ENCODE measurements at places on chromosomes 12 and 14.

GRCh38 chr14:94217116-94217515 is 43.0 kb downstream of the PPP4R4 start:
- DNase-seq: no peak

- DNase-seq: no peak
Measured at GRCh38 chr14:78767436-78767835, 597.3 kb downstream of the NRXN3 start.

DNA sequence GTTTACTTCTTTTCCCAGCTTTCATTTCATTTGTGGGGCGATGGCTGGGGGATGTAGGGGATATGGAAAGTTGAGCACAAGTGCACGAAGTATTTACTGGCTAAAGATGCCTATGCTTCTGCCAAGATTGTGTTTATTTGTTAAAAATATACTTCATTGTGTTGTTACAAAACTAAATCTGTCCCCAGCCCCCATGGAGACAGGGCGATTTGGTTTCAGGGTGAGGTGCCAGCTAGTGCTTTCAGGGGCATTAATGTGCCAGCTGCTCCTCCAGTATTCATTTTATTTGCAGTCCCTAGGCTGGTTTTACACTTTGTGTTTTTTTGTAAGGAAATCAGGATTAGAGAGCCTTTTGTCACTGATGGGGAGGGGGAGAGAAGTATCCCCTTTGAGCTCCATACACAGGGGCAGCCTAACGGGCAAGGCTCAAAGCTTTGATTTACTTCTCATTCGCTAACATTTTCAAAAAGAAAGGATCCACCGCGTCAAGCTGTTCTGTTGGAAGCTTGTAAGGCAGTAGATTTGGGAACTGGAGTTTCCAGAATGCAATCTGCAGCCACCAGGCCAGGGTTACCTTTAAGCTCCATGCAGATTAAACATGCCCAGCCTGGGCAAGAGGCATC is 198.7 kb upstream of the PLEKHG7 start:
- no peak for DNase-seq

DNA sequence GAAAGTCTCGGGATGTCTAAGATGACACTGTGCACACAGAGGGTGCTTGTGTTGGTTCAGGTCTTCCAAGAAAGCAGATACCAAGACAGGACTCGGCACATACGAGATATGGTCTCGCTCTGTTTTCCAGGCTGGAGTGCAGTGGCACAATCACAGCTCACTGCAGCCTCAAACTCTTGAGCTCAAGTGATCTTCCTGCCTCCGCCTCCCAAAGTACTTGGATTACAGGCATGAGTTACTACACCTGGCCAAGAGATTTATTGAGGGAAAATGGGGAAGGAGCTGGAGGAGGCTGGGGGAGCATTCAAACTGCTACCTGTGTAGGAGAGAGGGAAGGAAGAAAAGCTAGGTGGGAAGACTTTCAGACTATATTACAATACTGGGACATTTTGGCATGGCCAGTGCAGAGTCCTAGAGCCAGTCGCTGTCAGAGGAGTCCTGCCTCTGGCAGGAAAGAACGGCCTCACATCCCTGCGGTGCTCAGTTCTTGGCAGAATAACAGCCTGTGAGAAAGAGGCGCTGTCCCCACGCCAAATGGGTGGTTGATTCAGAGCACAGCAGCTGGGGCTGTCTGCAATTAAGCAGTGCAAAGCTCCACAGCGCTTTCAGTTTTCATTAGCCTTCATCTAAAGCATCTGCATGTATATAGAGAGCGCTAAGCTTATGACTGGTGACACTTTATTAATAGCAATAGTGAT is 18.3 kb downstream of the SLC17A8 start:
- no peak for DNase-seq

GRCh38 chr12:48198672-48198971 is 4.5 kb downstream of the OR10AD1 start:
- DNase-seq: peak; percentile 14

DNA sequence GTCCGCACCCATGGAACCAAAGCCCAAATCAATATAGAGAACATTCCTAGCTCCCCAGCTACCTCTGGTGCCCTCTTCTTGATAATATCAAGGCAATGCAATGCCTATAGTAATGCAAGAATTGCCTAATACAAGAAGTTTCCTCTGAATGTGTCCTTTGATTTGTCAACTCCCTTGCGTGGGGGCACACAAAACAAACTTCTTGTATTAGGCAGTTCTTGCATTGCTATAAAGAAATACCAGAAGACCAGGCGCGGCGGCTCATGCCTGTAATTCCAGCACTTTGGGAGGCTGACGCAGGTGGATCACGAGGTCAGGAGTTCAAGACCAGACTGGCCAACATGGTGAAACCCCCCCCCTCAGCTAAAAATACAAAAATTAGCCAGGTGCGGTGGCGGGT is 10.4 kb upstream of the ITPK1 start:
- no peak for DNase-seq

- DNase-seq: no peak
Measured at GRCh38 chr14:22622255-22622654, 21.9 kb downstream of the OR6J1 start.

- no peak for DNase-seq
Measured at GRCh38 chr12:68750506-68750905, 4.5 kb downstream of the SLC35E3 start.

DNA sequence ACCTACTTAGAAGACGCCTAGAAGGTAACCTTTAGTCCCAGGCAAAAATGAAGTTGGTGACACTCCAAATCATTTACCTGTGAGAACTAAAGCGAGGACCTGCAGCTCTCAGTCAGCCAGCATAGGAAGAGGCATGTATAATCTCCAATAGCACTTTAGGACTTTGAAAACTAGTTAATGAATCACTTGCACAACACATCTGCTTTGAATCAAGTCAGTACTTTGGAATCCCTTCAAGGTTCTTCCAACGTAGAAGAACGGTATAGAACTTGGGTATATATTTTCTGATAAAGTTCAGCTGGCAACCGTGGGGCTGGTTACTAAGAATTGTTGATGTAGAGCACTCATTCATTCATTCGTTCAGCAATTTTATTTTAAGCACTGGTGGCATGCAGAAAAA is 251.9 kb downstream of the TMEM132D start:
- DNase-seq: no peak

DNA sequence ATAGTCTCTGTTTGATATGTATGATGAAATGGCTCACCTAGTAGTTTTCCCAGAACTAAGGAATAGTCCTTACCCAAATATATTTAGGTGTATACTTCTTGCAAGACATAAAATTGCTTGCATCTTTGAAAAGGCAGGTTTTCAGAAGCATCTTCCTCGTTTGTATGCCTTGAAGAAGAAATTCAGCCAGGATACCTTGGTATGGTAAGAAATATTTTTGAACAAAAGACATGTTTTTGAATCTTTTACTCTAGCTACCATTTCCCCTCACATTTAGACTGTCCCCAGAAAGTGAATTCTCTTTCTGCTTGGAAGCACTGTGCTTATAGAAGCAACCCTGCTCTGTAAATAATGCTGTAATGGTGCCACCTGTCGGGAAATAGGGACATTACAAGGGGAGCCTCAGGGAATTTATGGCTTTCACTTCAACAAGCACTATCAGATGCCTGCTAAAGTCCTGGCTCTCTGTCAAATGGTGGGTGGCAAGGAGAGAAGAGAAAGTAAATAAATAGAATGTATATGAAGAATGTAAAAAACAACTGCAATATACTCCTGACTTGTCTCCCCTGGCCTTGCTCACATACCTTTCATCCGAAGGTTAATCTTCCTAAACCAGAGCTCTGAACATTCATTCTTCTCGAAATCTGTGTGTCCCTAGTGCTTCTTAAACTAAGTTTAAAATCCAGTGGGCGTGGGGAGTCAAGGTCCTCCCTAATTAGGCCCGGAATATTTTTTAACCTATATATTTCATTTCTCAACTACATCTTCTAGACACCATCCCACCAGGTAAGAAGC is 6.1 kb downstream of the CCDC184 start:
- peak; percentile 60 for DNase-seq

DNA sequence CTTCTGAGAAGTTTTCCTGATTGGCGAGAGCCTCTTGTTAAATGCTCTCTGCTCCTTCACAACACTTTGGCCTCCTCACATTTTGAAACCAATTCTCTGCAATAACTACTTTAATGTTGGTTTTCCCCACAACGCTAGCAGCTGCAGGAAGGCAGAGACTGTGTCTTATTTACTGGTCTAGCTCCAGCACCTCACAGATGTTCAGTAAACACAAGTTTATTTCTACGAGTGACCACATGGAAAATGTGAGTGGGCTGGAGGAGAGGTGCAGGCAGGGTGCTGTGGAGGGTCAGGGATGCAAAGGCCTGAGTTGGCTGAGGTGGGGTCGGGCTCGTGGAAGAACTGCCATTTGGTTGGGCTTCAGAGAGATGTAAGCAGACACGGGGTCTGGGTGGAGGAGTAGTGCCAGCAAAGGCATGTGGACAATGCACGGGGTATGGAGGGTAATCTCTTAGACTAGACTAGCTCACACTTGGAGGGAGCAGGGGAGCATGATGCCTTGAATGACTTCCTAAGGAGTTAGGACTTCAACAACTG is 117.4 kb upstream of the RTL1 start:
- DNase-seq: no peak

DNA sequence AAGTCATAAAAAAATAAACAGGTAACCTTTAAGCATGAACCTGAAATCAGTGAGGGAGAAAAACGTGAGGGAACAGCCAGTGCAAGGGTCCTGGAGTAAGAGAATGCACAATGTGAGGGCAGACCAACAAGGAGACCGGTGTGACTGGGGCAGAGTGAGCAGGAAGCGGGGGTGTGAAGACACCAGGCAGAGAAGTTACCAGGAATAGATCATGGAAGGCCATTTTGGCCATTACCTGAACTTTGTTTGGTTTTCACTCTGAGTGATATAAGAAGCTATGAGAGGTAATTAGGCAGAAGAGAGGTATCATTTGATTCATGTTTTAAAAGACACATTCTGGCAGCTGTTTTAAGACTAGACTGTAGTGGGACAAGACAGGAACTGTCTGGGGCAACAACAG is 15.0 kb downstream of the PAH start:
- no peak for DNase-seq

- no peak for DNase-seq
Measured at GRCh38 chr14:77584809-77585208, 31.6 kb downstream of the SPTLC2 start.

DNA sequence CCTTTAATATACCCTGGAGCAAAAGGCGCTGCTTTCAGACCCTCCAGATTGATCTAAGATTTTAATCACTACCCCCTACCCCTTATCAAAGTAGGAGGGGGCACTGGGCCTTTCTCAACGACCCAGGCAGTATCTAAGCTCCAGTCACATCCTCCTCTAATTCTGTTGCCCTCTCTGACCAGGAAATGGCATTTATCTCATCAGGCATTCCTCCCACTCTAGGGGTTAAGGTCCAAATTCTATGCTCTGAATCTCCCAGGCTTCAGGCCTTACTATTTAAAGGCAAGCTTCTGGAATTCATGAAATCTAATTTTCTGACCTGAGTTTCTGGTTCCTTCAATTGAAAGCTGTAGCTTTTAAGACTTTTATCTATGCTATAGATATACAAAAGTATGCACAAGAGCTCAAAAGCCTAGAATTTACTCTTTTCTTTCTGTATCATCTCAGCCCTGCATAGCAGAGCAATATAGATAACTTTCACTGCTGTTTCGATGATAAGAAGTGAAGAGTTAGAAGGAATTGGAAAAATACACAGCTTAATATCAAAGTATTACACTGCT is 622.9 kb downstream of the RPS29 start:
- DNase-seq: no peak

- DNase-seq: no peak
Measured at GRCh38 chr14:68672609-68673285, 120.1 kb downstream of the ZFP36L1 start.

- no peak for DNase-seq
Measured at GRCh38 chr12:6987956-6988553, 17.3 kb downstream of the EMG1 start.

GRCh38 chr14:32077081-32078022 is at the start of gene ARHGAP5:
Gene ARHGAP5 (plus strand): TSS chr14:32077304. CDS start chr14:32090670, 13,366 bp downstream.
- no peak for DNase-seq

GRCh38 chr12:46546634-46547273 is 174.2 kb upstream of the SLC38A2 start:
- no peak for DNase-seq

GRCh38 chr14:74348735-74349463 is 628 bp downstream of the VRTN start:
- DNase-seq: no peak

- no peak for DNase-seq
Measured at GRCh38 chr14:23132970-23133369, 13.9 kb upstream of the CEBPE start.

- DNase-seq: no peak
Measured at GRCh38 chr14:54366736-54367735, 29.8 kb upstream of the CDKN3 start.

- DNase-seq: no peak
Measured at GRCh38 chr12:111122458-111122878, 202.1 kb upstream of the MYL2 start.

- DNase-seq: peak; percentile 33
Measured at GRCh38 chr12:121060149-121061001, 21.3 kb upstream of the OASL start.

DNA sequence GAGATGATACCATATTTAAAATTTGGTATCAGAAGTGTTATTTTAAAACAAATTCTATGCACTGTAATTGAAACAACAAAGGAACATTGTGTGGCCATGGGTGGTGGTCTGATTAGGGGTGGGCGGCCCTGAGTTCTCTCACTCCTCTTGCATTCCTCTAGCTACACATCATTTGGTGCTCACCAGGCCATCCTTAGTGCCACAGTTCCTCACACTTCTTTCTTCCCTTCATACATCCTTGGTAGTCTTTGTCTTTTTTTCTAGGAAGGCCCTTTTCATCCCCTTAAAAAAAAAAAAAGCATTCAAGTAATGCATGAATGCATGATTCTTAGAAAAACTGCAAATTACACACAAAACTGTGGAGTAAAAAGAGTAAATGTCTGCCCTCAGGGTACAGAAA is 2.4 kb upstream of the MANSC4 start:
- no peak for DNase-seq

DNA sequence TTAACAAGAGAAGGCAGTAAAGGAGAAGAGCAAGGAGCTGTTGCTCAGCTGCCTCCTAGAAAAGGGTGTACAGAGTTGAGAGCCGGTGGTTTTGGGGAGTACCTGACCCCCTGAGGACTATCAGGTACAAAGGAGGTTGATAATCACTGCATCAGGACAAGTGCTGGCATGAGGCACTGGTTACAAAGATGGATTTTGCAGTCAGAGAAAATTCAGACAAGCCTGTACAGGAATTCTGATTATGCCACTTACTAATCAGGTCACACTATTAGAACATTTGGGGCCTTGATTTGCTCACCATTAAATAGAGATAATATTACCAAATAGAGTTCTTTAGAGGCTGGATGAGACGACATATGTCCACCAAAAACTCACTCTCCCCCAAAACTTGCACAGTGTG is 450.9 kb upstream of the TMPO start:
- DNase-seq: no peak

GRCh38 chr12:121436706-121437105 is 36.8 kb downstream of the RNF34 start:
- no peak for DNase-seq
